Stimulated activated CD8-positive, alpha-beta memory T cell treated with anti-CD3 and anti-CD28 coated beads, Interleukin-12 subunit alpha, Interleukin-12 subunit beta, amount 100 ng/mL, for 4 hours (primary cell): ENCODE measurements at places on chromosomes 4 and X.

GRCh38 chrX:2696698-2697215 is 5.7 kb downstream of the CD99 start:
- peak; percentile 36 for DNase-seq

DNA sequence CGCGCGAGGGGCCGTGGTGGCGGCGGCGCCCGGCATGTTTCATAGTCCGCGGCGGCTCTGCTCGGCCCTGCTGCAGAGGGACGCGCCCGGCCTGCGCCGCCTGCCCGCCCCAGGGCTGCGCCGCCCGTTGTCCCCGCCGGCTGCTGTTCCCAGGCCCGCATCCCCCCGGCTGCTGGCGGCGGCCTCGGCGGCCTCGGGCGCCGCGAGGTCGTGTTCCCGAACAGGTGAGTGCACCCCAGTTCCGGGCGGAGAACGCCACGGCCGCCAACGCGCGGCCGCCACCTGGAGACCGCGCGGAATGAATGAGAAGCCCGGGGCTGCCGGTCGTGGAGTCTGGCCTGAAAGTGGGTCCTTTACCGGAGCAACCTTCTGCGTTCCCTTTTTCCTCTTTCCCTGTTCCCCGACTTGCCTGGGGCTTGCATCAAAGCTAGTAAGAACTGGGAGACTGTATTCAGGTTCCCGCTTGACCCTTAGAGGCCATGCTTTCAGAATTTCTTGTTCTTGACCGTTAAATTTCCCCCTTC is 429 bp downstream of the NOCT start:
- DNase-seq: no peak

DNA sequence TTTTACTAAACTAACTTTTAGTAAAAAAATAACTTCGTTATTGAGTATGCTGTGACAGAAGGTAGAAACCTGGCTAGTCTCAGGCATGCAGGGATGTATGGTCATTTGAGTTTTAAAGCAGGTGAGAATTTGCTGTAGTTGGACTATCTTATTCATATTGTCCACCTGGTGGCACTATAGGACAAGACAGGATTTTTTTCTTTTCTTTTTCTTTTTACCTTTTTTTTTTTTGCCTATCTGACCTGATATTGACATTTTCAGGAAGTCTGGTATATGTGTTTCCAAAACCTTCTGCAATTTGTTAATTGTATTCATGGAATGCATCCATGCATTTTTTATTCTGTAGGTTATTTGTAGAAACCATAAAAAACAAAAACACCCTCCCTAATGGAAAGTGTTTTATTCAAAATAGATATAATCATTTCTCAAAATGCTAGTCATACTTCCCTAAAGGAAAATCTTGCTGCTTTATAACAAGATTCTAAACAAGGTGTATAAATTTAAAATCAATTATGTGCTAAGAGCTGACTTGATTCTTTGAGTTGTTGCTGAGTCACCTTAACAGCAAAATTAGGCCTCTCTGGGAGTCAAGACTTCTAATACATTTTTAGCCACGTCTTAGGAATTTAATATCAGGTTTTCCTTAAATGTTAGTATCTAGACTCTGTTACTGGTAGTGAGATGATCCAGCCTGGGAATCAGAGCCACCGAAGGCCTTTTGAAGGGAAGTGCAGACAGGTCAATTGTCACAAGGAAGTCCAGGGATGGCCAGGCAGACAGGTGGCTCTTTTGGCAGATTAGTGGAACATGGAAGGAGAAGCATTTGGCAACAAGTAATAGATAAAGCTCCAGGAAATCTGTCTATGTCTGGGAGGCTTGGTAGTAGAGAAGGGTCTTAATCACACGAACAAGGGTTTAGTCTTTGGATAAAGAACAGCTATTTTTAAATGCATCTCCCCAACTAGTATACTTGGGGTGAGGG is 201.3 kb upstream of the GNPDA2 start:
- DNase-seq: no peak

DNA sequence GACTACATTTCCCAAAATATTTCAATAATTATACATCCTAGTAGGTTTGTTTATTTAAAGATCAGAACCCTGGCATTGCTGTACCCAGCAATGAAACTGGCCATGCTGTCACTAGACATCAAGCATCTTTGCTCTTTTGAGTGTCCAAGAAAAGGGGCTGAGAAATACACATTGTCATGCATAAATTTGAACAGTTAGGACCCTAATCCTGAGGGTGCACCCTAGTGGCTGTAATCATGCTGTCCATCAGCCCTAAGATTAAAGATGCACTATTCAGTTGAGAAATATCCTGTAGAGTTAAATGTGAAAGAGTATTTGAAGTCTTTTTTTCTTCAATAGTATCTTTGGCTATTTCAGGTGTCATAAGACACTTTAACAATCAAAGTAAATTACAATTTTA is 108.8 kb downstream of the NFKB1 start:
- DNase-seq: no peak

DNA sequence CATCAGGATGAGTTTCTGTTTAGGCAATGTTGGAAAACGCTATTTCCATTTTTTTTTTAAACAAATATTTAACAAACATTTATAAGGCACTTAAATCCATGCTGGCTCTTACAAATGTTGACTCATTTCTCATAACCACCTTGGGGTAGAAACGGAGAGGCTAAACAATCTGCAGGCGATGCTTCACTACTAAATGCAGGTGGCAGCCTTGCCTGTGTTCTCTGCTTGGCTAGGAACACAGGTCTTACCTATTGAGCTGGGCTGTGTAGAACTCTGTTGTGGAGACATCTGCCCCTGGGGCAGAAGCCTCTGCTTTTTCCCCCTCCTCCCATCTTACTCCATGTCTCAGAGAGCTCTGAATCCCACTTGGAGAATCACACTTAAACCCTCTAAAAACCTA is 1.4 kb upstream of the CXCL1 start:
- no peak for DNase-seq

GRCh38 chr4:101347267-101347556 is at the start of gene PPP3CA:
Gene PPP3CA (minus strand): TSS chr4:101347526.
- no peak for DNase-seq

- no peak for DNase-seq
Measured at GRCh38 chr4:133775881-133776280, 425.7 kb downstream of the PABPC4L start.

- DNase-seq: no peak
Measured at GRCh38 chr4:80911458-80911857, 119.0 kb upstream of the BMP3 start.

GRCh38 chr4:6681191-6681590 is 12.5 kb upstream of the S100P start:
- no peak for DNase-seq

GRCh38 chrX:108029928-108030711 is 14.7 kb upstream of the VSIG1 start:
- DNase-seq: no peak

- no peak for DNase-seq
Measured at GRCh38 chrX:155334486-155335336, at the start of gene CLIC2. Gene CLIC2 (minus strand): TSS chrX:155334614. CDS start chrX:155334427, 187 bp downstream.

DNA sequence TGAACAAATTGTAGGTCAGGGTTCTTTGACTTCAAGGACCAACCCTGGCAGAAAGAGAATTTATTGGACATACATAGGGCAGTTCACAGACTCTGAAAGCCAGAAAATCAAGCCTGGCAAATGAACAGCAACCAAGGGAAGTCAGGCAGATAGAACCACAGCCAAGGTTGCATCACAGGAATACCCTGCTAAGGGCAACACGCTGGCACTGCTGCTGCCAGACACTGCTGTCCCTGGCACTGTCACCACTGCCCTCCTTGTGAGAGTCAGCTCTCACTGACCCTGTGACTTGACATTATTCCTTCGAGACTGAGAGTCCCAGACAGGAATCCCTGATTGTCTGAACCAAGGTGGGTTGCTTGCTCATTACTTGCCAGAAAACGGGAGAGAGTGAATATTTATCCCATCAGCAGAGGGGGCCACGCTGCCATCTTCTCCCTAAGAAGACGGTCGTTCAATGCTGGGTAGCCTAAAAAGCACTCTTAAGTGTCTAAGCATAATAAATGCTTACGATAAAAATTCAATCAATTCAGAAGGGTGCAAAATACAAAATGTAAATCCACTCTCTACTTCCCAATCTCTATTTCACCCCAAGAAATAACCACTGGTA is 23.2 kb upstream of the PTTG2 start:
- no peak for DNase-seq

- DNase-seq: no peak
Measured at GRCh38 chrX:118553042-118553710, 57.6 kb downstream of the DOCK11 start.

- no peak for DNase-seq
Measured at GRCh38 chr4:14221176-14221575, 593.7 kb upstream of the BOD1L1 start.

- DNase-seq: no peak
Measured at GRCh38 chr4:46931981-46932380, 22.9 kb upstream of the COX7B2 start.

DNA sequence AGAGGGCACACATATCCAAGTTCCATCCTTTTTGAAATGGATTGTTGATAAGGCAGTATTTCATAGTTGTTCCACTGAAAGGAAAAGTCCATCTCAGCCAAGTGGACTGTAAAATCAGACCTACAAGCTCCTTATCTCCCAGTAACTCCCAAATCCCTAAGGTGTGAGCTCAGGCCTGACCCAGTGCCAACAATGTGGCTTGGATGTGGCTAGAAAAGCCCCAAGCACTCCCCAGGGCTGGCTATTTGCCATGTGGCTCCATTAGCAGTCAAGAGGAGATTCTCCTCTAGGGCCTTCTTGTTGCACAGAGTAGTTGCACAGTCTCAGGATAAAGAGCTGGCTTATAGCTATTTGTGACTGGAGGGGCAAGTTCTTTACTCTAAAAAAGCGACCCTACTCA is 25.0 kb upstream of the DGKK start:
- no peak for DNase-seq

DNA sequence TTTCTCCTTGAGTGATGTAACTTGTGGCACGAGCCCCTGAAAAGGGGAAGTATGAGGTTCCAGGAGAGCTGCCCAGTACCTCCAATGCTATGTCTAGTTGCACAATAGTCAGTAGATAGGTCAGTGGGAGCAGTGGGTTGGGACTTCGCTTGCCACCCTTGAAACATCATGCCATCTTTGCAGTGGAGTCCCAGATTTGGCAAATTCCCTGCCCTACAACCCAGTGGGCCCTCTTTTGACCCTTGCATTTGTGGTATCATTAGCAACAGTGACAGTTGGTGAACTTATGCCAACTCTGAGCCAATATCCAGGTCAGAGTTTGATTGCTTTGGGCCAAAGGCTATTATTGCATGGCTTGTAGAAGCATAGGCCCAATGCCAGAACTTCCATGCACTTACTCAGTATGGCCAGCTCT is 12.3 kb downstream of the FHL1 start:
- no peak for DNase-seq

- no peak for DNase-seq
Measured at GRCh38 chr4:69782651-69783310, 22.4 kb upstream of the SULT1B1 start.

- no peak for DNase-seq
Measured at GRCh38 chr4:57632564-57632963, 522.4 kb upstream of the IGFBP7 start.

GRCh38 chr4:27016551-27016950 is 155.9 kb downstream of the STIM2 start:
- no peak for DNase-seq

DNA sequence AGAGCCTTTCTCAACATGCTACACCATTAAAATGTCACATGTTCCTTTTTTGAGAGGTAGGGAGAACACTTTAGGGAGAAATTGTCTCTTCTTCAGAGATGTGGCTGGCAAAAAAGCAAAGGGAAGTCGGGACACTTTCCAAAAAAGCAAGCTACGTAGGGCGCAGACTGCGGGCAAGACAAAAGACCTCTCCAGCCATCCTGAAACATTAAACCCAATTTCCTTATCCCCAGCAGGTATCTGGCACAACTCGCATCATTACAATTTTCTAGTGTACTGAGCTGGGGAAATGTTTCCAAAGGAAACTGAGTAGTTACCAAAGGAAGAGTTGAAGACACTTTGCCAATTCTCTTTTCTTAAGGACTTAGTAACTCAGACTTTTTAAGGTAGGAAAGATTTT is 116.0 kb downstream of the PACRGL start:
- no peak for DNase-seq

DNA sequence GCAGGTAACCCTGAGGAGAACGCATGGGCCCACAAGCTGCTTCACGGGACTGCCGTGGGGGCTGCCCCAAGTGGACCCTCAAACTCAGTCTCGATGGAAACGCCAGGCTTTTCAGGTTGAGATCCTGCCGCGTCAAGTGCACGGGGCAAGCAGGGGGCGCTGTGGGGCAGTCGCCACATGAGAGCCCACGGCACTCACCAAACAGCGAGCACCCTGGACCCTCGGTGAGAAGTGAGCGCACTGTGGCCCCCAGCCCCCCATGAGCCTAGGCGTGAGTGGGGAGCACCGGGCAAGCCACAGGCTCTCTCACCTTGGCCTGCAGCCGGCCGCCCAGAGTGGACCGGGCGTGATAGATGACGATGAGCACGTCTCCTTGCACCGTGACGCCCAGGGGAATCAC is 50.9 kb upstream of the CPLX1 start:
- no peak for DNase-seq

DNA sequence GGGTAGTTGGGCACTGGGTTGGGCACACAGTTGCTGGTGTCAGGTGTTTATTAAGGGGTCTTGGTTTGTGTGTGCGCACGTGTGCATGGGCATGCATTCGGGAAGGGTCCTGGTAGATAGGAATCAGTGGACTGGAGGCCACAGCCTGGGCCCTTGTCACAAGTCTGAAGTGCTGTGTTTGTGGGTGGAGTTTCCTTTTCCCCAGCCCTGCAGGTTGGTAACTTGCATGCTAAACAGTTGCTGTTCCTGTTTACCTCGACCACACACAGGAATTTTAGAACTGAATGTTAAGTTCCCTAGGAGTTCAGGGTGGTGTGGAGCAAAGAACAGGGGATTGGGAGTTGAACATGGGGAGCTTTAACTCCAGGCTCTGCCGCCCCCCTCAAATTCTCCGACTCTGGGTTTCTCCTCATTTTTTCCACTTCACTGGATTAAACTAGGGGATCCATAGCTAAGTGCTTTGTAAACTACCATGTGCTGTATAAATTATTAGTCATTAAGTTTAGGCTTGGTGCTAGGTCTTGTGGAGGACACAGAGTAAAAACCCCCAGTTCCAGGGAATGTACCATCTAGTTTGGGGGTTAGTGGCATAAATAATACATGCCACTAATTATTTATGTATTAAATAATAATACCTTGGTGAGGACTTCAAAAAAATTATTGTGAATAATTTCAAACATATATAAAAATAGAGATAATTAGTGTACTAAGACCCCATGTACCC is 49.0 kb downstream of the STARD8 start:
- DNase-seq: no peak

DNA sequence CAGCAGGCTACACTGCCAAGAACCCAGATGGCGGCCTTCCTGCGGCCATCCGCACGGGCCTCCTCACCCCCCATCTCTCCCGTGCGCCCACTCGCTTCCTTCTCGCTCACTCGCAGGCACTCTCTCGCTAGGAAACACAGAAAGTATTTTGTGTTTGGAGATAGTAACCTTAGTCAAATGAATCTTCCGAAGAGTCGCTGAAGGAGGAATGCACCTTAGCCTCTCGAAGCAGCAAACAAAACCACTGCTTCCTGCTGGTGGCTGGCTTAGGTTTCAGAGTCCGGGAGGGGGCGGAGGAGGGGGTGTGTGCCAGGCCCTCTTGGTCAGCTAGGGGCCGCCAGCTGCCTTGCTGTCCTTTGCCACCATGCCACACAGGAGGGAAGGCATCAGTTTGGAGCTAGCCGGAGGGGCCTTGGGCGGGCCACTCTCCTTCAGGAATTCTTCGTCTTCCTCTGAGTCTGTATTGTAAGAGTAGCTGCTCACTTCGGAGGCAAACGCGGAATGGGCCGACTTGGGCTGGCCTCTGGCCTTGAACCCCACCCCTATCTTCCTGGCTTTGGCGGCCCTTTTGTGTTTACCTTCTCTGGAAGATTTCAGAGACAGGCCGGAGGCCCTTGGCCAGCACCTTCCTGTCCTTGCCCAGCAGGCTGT is 73.2 kb upstream of the UCP1 start:
- DNase-seq: no peak
